Thyroid gland (tissue), 4 donors: ENCODE measurements at places on chromosomes 3 and 15. TPM values are rescaled to one million over a fixed set of nuclear protein-coding genes. Genes with fewer than 3 reads are reported as not detected.

The GOLGA6L10 gene
- total RNA-seq: 2.5 TPM

DNA sequence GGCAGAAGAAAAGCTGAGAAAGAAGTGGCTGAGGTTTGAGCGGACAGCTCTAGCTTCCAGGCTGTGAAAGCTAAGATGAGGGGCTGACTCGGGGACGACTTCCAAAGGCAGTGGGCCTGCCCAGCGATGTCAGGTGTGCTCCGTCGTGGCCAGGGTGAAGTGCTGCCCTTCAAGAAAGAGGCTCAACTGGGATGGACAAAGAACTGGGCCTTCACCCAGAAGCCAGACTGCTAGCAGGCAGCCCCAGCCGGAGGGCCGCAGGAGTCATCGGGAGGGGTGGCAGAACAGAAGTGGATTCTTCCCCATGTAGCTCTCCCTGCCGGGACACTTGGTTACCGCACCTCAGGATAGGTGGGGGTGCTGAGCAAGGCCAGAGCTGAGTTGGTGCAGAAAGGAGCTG lies 13.1 kb upstream of the SEC13 start:
- no peak for DNase-seq

- DNase-seq: no peak
Observed at GRCh38 chr3:133994166-133994890, 35.4 kb downstream of the SLCO2A1 start.

DNA sequence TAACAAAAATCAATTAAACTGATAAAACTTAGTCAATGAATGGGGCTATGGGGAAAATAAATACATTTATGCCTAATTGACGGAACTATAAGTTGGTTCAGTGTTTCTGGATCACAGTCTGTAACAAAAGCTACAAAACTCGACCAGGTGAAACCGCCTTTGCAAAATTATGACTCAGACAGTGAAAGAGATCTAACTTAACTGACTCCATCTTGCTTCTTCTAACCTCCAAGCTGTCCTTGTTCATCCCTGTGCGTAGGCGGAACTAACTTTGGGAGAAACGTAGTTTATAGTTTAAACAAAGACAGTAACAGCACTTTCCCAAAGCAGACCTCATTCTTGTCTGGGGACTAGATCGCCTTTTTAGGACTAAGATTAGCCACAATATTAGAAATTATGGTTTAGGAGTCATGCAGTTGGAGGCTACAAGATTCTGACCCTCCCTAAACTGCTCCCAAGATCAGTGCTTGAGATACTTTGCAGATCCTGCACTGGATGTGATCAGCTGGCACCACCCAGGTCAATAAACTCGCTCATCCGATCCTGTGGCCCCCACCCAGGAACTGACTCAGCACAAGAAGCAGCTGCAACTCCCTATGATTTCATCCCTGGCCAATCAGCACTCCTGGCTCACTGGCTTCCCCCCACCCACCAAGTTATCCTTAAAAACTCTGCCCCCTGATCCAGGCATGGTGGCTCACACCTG lies 7.2 kb upstream of the MFGE8 start:
- DNase-seq: no peak

GRCh38 chr15:66997212-66997611 lies 68.2 kb upstream of the SMAD3 start:
- DNase-seq: no peak

- DNase-seq: no peak
Observed at GRCh38 chr3:77799278-77799677, 759.4 kb downstream of the ROBO2 start.
